Body of pancreas (tissue), 4 donors: ENCODE measurements at places on chromosomes 4 and X.

- H3K4me1 ChIP-seq, result peaks cover 9% of the 10 kb centered on the region
- no peak overlapping the region for H3K4me3 ChIP-seq
- H3K27ac ChIP-seq, result no peak overlapping the region
- H3K27me3 ChIP-seq, result no peaks in the 10 kb centered on the region
These were observed 12.7 kb downstream of the GAB3 start for GRCh38 chrX:154738011-154738738.

GRCh38 chr4:134695433-134695832, 493.8 kb upstream of the PABPC4L start:
- no peak for DNase-seq
- H3K27ac ChIP-seq, result no peak overlapping the region
- H3K27me3 ChIP-seq, result no peaks in the 10 kb centered on the region
- H3K4me3 ChIP-seq, result no peak overlapping the region
- H3K4me1 ChIP-seq, result no peaks in the 10 kb centered on the region

DNA sequence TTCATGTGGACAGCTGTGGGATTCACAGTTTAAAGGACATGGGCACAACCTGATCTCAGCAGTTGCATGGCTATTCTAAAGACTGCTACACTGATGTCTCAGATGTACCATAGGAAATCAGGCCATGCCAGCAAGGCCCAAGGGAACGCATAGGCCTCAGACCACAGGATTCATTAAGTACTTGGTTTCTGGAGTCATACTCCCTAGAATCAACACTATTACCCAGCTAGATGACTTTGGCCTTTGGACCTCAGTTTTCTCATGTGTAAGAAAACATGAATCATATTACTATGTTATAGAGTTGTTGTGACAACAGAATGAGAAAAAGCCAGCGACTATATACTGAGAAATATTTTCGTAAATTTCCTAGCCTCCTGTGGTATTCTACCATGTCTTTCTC, 67.9 kb downstream of the NHS start:
- H3K27me3 ChIP-seq, result no peaks in the 10 kb centered on the region
- no peak overlapping the region for H3K27ac ChIP-seq
- H3K4me3 ChIP-seq, result no peak overlapping the region
- H3K36me3 ChIP-seq, result no peaks in the 10 kb centered on the region

- no peak for DNase-seq
- no peak overlapping the region for H3K27ac ChIP-seq
- no peaks in the 10 kb centered on the region for H3K36me3 ChIP-seq
These were observed 2.8 kb downstream of the SOD3 start for GRCh38 chr4:24798036-24798610.

DNA sequence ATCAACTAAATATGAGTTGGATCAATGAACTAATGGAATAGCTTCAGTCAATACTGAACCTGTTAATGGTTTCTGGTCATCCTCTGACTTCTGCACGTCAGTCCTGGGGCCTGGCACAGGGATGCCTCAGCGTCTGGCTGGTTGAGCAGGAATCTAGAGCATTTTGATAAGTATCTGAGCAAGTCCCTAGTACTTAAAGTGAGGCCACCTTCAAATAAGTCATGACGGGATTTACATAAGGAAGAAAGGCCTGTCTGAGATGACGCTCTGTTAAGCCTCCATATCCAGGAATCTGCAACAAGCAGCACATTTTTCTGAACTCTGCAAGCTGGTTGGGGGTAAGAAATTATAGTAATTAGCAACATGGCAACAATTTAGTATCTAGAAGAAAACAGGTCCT, 83.2 kb upstream of the TBC1D9 start:
- H3K4me1 ChIP-seq, result no peaks in the 10 kb centered on the region
- H3K36me3 ChIP-seq, result no peaks in the 10 kb centered on the region
- no peak for DNase-seq
- no peak overlapping the region for H3K27ac ChIP-seq

- H3K4me1 ChIP-seq, result peaks cover 18% of the 10 kb centered on the region
- H3K4me3 ChIP-seq, result no peak overlapping the region
- DNase-seq, result no peak
- no peaks in the 10 kb centered on the region for H3K36me3 ChIP-seq
- no peak overlapping the region for H3K27ac ChIP-seq
- no peaks in the 10 kb centered on the region for H3K27me3 ChIP-seq
These were observed 18.0 kb upstream of the TBC1D14 start for GRCh38 chr4:6891436-6892170.

GRCh38 chr4:87375719-87376291, 15.2 kb downstream of the HSD17B11 start:
- peak; percentile 46 for DNase-seq
- H3K27ac ChIP-seq, result no peak overlapping the region
- peaks cover 18% of the 10 kb centered on the region for H3K4me1 ChIP-seq
- no peak overlapping the region for H3K4me3 ChIP-seq

GRCh38 chrX:78199851-78200250, 60.4 kb upstream of the TAF9B start:
- no peaks in the 10 kb centered on the region for H3K27me3 ChIP-seq
- no peak overlapping the region for H3K4me3 ChIP-seq
- H3K27ac ChIP-seq, result no peak overlapping the region
- no peak for DNase-seq
- no peaks in the 10 kb centered on the region for H3K4me1 ChIP-seq

GRCh38 chrX:7444967-7445366, 297.0 kb upstream of the PUDP start:
- H3K27ac ChIP-seq, result no peak overlapping the region
- H3K27me3 ChIP-seq, result no peaks in the 10 kb centered on the region
- H3K4me3 ChIP-seq, result no peak overlapping the region
- DNase-seq, result no peak

GRCh38 chrX:121114691-121115090, 67.3 kb downstream of the GLUD2 start:
- no peak for DNase-seq
- no peaks in the 10 kb centered on the region for H3K4me1 ChIP-seq
- H3K36me3 ChIP-seq, result no peaks in the 10 kb centered on the region
- H3K27ac ChIP-seq, result no peak overlapping the region
- no peak overlapping the region for H3K4me3 ChIP-seq

DNA sequence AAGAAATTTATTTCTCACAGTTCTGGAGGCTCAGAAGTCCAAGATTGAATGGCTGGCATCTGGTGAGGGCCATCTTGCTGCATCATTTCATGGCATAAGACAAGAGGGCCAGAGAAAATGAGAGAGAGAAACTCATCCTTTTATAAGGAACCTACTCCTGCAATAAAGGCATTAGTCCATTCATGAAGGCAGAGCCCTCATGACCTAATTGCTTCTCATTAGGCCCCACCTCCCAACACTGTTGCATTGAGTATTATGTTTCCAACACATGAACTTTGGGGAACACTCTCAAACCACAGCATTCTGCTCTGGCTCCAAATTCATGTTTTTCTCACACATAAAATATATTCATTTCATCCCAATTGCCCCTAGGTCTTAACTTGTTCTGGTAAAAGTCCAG, 14.2 kb downstream of the RNF175 start:
- no peaks in the 10 kb centered on the region for H3K27me3 ChIP-seq
- DNase-seq, result no peak
- H3K4me3 ChIP-seq, result no peak overlapping the region
- no peaks in the 10 kb centered on the region for H3K36me3 ChIP-seq

DNA sequence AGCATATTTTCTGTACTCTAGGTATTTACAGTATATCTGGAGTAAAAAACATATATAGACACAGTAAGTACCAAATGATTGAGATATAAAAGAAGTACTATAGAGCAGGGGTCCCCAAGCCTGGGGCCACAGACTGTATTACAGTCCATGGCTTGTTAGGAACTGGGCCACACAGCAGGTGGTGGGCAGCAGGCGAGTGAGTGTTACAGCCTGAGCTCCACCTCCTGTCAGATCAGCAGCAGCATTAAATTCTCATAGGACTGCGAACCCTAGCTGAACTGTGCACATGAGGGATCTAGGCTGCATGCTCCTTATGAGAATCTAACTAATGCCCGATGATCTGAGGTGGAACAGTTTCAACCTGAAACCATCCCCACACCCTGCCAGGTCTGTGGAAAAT, 300.7 kb downstream of the NR3C2 start:
- no peaks in the 10 kb centered on the region for H3K36me3 ChIP-seq
- DNase-seq, result no peak
- H3K4me3 ChIP-seq, result no peak overlapping the region
- no peaks in the 10 kb centered on the region for H3K27me3 ChIP-seq
- no peaks in the 10 kb centered on the region for H3K4me1 ChIP-seq

- H3K4me1 ChIP-seq, result peaks cover 7% of the 10 kb centered on the region
- H3K27ac ChIP-seq, result no peak overlapping the region
- DNase-seq, result no peak
- H3K27me3 ChIP-seq, result no peaks in the 10 kb centered on the region
- H3K36me3 ChIP-seq, result no peaks in the 10 kb centered on the region
- no peak overlapping the region for H3K4me3 ChIP-seq
These were observed 64.4 kb upstream of the KLHL13 start for GRCh38 chrX:118181030-118181429.

DNA sequence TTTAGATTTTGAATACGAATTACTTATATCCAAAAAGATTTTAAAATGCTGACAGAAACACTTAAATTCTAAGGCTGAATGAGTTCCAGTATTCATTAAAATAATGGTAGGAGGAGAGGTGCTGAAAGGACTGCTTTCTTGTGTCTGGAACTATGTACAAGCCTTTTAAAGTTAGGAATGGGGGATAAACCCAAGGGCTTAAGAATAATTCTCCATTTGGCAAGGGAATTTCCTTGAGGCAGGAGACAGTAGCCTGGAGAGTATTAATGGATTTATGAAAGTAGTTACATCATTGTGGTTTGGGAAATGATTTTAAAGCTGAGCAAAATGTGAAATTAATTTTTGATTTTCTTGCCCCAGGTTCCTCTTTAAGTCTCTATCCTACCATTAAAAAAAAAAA, 266.5 kb upstream of the KCNIP4 start:
- no peak overlapping the region for H3K4me3 ChIP-seq
- H3K36me3 ChIP-seq, result no peaks in the 10 kb centered on the region
- no peak for DNase-seq
- no peak overlapping the region for H3K27ac ChIP-seq
- no peaks in the 10 kb centered on the region for H3K27me3 ChIP-seq
- H3K4me1 ChIP-seq, result no peaks in the 10 kb centered on the region

GRCh38 chr4:2306773-2307410, 45.0 kb upstream of the MXD4 start:
- H3K27me3 ChIP-seq, result no peaks in the 10 kb centered on the region
- H3K36me3 ChIP-seq, result no peaks in the 10 kb centered on the region
- no peak for DNase-seq
- H3K4me1 ChIP-seq, result no peaks in the 10 kb centered on the region
- H3K4me3 ChIP-seq, result no peak overlapping the region

DNA sequence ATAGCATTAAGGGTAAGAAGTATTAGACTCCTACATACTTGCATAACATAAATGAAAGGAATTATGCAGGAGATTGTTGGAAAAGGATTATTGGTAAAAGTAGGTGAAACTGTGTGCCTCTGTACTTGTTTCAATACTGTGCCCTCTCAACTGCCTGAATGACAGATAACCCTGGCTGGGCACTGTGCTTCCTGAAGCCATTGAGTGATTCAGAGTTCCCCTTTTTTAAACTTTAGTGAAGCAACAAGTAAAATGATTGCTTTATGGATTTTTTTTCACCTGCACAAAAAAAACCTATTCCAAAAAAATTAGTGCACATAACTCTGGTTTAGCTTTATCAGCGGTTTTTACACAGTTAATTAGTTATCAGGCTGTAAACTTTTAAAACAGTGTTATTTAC, 204.8 kb downstream of the TRAM1L1 start:
- no peak overlapping the region for H3K4me3 ChIP-seq
- H3K27me3 ChIP-seq, result no peaks in the 10 kb centered on the region
- no peak for DNase-seq
- H3K27ac ChIP-seq, result no peak overlapping the region
- H3K4me1 ChIP-seq, result no peaks in the 10 kb centered on the region
- H3K36me3 ChIP-seq, result no peaks in the 10 kb centered on the region

DNA sequence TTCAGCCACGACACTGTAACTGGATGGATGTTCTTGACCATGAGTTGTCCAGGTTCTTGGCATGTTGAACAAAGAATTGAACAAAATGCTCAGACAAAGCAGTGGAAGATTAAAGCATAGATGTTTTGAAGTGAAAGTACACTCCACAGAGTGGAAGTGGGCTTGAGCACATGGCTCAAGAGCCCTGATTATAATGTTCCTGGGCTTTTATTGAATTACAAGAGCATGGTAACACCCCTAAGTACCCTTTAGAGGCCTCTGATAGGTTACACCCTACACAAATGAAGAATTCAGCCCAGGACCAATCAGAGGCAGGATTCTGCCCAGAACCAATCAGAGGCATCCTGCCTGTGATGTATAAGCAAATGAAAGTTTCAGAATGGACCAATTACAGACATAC, 33.5 kb downstream of the SLC10A6 start:
- H3K4me3 ChIP-seq, result no peak overlapping the region
- no peaks in the 10 kb centered on the region for H3K27me3 ChIP-seq

DNA sequence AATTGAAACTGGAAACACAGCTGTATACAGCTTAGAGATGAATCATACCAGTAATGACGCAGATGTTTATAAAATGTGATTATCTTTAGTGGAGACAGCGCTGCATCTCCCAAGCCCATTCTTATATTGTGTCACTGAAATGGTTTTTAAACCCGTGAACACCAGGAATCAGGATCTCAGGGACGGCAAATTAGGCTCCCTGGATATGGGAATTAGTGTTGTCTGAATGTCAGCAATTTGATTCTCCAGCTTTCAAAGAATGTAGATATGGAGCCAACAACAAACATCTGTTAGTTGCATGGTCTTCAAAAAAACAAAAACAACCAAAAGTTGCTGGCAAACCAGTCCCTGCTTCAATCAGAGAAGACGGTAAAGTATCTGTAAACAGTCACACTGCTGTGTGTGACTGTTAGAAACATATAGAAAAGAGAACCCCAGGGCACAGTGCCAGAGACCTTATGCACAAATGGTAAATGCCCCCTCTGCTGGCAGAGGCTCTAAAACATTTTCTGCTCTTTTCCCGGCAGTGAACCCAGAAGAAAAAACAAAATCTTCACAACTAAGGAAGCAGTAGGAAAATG, 351.9 kb upstream of the FTHL17 start:
- no peaks in the 10 kb centered on the region for H3K36me3 ChIP-seq
- DNase-seq, result peak; percentile 13
- no peaks in the 10 kb centered on the region for H3K27me3 ChIP-seq
- no peaks in the 10 kb centered on the region for H3K4me1 ChIP-seq

DNA sequence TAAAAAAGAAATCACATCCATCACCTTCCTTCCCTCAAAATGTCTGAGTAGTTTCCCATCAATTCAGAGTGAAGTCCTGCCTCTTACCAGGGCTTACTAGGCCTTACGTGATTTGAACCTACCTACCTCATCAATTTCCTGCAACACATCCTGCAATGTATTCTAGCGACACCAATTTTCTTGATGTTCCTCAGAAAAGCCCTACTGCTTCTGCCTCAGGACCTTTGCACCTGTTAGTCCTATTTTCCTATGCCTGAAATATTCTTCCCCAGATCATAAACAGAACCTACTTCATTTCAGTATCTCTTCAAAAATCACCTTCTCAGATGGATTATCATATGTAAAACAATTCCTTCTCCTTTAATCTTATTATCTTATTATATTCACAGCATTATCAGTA, 52.8 kb downstream of the ZAR1 start:
- peaks cover 5% of the 10 kb centered on the region for H3K4me1 ChIP-seq
- no peak overlapping the region for H3K4me3 ChIP-seq
- no peaks in the 10 kb centered on the region for H3K27me3 ChIP-seq
- no peak overlapping the region for H3K27ac ChIP-seq

- no peaks in the 10 kb centered on the region for H3K4me1 ChIP-seq
- no peak overlapping the region for H3K27ac ChIP-seq
- H3K4me3 ChIP-seq, result no peak overlapping the region
- H3K36me3 ChIP-seq, result no peaks in the 10 kb centered on the region
- no peak for DNase-seq
These were observed 10.6 kb upstream of the XKRX start for GRCh38 chrX:100939333-100939732.
